ENCODE measurements at places on chromosomes 12 and 14.
A peak's percentile ranks its signal among the peaks of the same experiment; 100 is the strongest.

GRCh38 chr14:89534902-89535685 is 118.1 kb upstream of the FOXN3 start:
- no peak for DNase-seq

GRCh38 chr14:21373980-21374379 is 9.8 kb downstream of the SUPT16H start:
- DNase-seq: no peak

GRCh38 chr12:115079760-115080159 is 395.8 kb upstream of the TBX3 start:
- peak; percentile 64 for DNase-seq

- DNase-seq: peak; percentile 68
These were observed 1.8 kb downstream of the SMIM41 start for GRCh38 chr12:52081263-52081733.

- no peak for DNase-seq
These were observed 9.4 kb upstream of the DHRS7 start for GRCh38 chr14:60174352-60175254.

DNA sequence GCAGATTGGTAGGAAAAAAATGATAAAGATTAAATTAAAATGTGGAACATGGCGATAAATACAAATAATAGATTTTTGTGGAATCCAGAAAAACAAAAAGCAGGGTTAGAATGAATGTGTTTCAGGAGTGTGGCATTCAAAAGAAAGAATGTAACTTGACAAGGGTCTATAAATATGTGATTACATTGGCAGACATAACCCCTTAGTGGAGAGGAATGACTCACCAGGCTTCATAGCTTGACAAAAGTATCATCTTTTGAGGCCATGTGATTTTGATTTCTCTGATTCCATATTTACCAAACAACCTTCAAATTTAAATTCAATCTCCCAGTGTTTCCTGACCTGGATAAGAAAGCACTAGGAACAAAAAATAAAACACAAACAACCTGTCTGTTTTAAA is 24.4 kb upstream of the MGST1 start:
- peak; percentile 71 for DNase-seq

DNA sequence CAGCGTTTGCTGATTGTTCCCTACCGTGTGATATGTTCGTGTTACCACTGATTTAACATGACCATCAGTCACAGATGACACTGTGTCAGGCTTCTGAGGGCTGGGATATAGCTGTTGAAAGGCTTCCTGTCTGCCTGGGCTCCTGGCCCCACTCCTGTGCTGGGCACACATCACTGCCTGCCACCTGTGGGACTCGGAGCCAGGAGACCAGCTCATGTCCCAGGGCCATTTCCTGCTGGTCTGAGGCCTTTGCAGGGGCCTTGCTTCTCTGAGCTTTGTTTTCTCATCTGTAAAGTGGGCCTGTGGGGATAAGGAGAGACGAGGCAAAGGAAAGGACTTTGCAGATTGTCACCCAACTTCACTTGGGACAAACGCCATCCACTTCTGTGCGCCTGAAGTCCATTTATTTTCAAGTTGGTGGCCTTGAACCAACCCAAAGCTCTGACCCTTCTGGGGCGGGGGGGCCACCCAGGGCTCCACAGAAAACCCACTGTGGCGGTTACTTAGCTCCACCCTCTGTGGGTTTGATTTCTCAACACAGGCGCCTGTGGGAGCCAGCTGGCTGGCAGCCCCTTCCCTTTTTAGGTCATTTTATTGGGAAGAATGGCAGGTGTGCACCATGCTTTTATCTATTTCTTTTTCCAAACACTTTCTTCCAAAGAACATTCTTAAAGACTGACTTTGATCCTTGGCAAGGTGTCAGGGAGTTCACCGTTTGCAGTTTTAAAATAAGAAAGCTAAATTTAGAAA is 54.1 kb downstream of the BEGAIN start:
- DNase-seq: no peak

- DNase-seq: no peak
These were observed 174.0 kb upstream of the MYL2 start for GRCh38 chr12:111094157-111095010.

DNA sequence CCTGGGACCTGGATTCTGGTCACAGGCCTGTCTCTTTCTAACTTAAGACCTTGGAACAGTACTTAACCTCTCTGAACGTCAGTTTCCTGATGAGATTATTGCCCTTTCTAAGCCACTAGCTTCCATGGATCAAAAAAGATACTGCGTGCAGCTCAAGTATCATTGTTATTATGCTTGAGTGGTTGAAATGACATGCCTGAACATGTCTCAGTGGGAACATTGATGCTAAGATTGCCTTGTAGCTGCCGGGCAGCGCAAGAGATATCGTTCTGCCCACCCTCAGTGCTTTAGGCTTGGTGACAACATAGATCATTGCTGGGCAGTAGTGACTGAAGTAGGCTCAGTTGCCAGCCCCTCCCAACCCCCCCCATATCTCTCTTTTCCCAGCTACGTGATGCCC is 131.9 kb downstream of the SMOC1 start:
- DNase-seq: no peak

- DNase-seq: no peak
These were observed 6.4 kb upstream of the DTX1 start for GRCh38 chr12:113049976-113050742.

- DNase-seq: no peak
These were observed 30.4 kb downstream of the CCDC92 start for GRCh38 chr12:123942238-123942653.

DNA sequence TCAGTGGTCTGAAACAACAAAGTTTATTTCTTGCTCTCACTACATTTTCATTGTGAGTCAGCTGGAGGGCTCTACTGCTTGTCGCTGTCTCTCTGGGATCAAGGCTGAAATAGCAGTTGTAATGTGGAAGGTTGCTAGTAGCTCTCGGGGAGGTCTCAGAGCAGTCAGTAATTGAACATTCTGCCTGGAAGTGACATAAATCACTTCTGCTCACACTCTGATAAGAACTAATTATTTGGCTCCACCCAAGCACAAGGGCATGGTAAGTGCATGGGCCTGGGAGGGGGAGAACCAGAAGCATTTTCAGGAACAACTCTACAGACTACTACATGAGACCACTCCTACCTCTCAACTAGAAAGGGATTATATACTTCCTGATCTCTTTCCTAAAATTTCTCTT is 128.2 kb downstream of the TMEM117 start:
- no peak for DNase-seq

DNA sequence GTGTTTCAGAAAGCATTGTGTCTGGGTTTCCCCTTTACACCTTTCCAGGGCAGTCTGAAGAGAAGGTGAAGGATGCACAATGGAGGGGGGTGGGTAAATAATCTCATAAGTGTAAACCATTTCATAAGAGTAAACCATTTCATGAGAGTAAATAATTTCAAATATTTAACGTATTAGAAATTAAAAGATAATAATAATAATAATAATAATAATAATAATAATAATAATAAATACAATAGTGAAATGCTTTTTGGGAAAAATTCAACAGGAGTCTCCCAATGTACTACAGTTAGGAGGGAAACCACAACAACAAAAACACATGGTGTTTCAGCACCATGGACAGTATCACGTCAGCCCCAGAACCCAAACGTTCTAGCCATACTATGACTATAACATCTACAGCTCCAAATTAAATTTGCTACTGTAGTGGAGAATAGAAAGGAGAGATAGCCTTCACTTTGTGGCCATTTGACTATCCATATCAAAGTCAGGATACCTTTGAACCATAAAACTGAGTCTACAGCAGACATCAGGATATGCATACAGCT is 691.8 kb downstream of the BCL11B start:
- DNase-seq: no peak

DNA sequence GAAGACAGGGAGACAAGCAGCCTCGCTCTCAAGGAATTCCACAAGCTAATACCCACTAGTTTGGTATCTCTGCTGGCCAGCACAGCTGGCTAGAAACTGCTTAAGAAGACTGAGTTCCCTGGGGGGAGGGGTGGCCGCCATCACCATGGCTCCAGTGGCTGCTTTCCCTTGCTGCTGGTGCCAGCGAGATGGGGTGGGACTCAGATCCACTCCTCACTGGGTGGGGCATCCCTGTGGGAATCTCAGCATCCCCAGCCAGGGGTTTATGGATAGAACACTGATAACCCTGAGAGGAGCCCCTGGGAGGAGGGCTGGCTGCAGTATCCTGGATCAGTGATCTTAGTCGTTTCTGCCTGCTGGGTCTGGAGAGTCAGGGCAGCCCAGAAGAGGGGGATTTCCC is 170.6 kb upstream of the MDGA2 start:
- DNase-seq: no peak

DNA sequence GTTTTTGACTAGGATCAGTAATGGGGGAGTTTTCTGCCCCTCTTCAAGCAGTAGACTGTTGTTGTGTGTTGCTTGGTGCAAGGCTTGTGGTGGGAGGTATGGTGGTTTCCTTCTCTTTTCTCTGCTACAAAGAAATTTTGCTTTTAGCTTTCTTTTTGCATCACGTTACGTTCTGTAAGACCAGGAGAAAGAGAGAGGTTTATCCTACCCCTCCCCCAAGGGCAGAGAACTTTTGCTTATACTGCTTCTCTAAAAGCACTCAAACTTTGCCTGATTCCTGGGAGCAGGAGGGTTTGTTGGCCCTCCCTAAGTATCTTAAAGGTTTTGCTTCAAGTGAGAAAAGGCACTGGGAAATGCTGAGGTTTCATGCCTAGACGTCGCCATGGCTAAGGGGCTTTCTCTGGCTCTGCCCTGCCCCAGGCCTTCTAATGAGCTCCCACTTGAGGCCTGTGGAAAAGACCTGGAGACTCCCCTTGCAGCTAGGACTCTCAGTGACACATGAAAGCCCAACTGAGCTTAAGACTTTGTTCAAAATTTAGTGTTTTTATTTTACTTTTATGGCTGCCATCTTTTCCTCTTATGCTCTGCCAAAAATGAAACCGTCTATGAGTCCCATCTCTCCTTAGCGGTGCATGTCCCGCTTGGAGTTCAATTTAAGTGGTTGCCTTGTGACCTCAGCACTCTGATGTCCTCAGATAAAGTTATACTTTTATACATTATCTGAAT is 49.2 kb downstream of the EIF2S3B start:
- DNase-seq: no peak
